ENCODE measurements at places on chromosomes 3 and 15.
A peak's percentile ranks its signal among the peaks of the same experiment; 100 is the strongest.

DNA sequence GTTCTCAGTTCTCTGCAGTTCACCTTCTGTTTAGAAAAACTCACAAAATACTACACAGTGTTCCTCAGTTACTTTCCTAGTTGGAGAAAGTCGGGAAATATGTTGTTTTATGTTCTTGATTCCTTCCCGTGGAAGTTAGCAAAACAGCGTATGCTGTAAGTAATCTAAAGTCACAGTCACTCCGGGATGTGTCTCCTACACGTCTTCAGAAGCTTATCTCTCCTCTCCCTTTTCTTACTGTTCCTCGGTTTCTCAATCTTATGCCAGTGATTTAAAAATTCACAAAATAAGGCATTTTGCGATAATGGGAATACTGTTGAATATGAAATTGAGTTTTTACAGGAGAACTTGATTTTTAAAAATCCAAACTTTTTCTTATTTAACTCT, 1.7 kb downstream of the HEG1 start:
- DNase-seq: no peak

- no peak for DNase-seq
These were observed 171.2 kb downstream of the ADAMTS17 start for GRCh38 chr15:100170291-100171210.

- DNase-seq: peak; percentile 89
These were observed 291.8 kb downstream of the NAALADL2 start for GRCh38 chr3:175150812-175151401.

DNA sequence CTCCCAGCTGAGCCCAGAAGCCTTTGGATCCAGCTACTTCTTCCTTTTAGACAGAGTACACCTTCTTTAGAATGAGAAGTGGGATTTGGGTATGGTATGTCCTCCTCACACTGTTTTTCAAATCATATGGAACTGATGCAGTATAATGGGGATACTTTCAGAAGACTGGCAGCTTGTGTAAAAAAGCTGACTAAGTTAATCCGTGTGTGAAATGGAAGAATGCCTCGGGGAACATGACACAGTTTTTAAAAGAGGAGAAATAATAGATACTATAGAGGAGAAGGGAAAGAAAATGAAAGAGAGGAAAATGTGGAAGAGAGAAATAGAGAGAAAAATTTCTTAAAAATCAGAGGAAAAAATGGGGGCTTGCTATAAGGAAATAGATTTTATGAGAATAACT, 47.7 kb downstream of the TUSC7 start:
- DNase-seq: no peak

GRCh38 chr3:135304378-135304777, 509.3 kb downstream of the EPHB1 start:
- no peak for DNase-seq

DNA sequence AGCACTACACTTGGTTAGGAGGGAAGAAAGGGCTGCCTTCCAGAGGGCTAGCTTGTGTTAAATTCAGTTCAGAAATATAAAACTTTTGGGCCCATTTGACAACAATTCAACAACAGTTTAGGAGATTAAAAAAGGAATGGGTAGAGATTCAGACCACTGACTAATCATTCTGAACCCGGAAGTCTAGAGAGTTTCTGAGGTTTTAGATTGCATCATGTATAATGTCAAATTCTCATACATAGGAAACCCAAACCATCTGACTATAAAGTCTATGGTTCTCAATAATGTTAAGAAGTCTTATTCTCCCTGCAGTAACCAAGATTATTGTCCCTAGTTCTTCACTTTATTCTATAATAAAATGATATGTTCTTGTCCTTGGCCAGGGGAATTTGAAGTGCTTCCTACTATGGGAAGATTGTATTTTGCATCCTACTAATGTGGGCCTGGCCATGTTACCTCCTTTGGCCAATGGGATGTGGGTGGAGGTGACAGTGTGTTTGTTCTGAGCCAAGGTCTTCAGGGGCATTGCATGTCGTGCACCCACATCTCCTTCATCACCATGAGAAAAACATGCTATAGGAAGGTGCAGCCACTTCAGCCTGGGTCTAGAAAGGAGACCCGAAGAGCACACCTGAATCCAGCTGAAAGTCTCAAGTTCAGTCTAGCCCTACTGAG, 66.4 kb upstream of the CCNL1 start:
- no peak for DNase-seq

DNA sequence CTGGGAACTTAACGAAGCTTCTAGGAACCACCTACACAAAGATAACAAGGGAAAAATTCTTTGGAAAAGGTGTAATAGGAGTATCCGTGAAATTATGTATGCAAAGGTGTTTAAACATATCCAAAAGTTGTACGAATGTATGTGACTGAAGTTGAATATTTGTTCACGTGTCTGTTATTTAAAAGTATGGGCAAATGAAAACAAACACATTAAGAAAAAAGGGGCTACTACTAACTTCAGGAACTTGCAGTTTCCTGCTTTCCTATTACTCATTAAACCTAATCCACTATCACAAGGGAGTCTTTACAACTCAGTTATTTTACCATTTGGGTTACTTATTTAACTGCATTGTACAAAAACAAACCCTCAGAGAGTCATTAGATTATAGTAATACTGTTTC, 33.9 kb upstream of the GRAMD1C start:
- no peak for DNase-seq

DNA sequence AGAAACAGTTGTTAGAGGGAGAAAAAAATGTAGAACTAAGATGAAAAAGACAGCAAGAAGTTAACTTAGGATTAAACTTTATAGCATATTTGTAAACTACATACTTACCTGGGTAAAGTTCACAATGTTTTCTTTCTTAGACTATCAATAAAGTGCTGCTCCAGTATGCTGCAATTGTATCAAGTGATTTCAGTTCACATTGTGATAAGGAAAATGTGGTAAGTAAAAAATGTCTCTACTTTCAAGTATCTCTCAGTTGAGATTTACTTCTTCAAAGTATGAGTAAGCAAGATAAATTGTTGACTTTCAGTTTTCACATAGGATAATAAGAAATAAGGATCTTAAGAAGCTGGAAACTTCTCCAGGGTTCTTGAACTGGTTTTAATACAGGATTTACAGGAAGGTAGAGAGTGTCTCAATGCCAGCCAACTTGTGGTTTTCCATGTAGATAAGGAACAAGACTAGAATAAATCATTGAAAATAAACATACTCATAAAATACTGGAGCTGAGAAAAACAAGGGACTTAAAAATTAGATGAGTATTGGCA, 528.8 kb downstream of the UNC13C start:
- DNase-seq: no peak

DNA sequence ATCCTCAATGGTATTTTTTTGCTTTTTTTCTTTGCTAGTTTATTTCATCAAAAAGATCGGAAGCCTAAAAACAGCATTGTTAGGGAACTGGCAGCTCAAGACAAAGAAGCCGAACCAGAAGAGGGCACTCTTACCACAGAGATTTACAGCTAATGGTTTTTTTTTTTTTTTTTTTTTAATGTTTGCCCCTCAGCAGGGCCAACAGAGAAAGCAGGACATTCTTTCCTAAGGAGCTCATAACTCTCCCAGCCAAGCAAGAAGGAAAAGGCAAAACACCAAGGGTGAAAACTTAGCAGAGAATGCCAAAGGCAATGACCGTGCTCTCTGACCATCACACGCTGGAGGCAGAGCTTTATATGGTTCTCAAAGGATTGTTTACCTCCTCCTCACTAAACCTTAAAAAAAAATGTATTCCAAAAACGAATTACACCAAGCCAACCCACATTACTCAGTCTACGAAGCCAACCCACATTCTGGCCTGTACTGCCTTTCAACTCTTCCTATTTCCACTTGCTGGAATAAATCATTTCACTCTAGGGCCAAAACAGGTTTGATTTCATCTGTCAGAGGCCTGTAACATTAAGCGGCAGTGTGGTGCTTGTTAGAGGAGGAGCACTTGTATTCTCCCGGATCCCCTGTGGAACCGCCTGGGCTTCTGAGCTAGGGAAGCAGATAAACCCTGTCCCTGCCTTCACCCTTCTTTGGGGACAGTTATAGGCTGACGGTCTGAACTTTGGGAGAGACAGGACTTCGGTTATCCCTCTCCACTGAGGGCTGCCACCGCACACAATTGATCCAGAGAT, 35.6 kb upstream of the GYG1 start:
- DNase-seq: peak; percentile 20

- DNase-seq: no peak
These were observed 62.6 kb upstream of the IQSEC1 start for GRCh38 chr3:13135811-13136321.

- DNase-seq: no peak
These were observed 1019.4 kb upstream of the ALCAM start for GRCh38 chr3:104347291-104347690.

- DNase-seq: no peak
These were observed 60.8 kb downstream of the SNRK start for GRCh38 chr3:43346978-43347749.

DNA sequence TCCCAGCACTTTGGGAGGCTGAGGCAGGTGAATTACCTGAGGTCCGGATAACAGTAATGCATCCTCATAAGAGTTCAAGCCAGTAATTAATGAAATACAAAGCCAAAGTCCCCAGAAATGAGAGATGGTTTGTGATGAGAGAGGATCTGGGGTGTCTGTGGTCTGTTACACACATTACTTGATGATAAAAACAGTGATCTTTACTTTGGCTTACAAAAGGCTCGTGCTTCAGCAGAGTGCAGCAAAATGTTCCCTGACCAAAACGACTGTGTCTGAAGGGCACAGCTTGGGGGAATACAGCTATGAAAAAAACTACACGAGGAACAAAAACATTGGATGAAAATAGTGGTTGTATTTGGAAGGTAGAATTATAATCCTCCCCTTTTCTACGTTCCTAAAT, 40.9 kb downstream of the CRTC3 start:
- DNase-seq: no peak

- DNase-seq: no peak
These were observed 327.5 kb downstream of the RORA start for GRCh38 chr15:60901647-60902046.

GRCh38 chr3:72099326-72100079, 314.6 kb upstream of the PROK2 start:
- DNase-seq: no peak

DNA sequence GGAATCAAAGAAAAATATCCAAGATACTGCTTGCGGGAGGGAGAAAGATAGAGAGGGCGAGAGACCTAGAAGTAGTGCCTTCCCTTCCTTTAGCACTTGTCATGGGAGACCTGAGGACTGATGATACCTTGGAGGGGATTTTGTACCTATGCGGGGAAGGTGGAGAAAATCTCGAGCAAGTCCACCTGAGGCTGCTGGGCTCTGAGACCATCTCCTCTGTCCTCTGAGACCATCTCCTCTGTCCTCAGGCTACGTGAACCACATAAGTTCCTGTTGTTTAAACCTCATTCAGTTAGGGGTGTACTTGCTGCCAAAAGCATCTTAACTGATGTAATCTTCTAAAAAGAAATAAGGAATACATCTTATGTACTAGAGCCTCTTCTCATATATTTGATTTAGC, 164.9 kb downstream of the NR2F2 start:
- DNase-seq: no peak

Data from NCI-H2107 (cell line).